ENCODE measurements at places on chromosomes 16 and 17.

DNA sequence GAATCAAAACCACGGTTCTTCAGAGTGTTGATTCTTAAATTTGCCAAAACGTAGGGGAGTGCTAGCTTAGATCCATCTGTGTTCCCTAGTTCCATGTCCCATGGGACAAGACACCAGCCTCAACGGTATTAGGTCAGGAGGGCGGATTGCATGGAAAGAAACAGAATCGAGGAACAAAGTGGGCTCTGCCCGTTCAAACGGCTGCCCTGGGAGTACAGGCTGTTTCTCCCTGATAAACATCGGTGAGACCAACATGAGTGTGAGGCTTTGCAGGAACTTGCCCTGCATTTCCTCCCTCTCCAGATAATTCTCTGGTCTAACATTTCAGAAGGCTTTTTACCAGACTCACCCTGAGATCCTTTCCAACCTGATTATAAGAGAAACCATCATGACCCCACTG is 82.2 kb downstream of the MRM3 start:
- no peak for DNase-seq

- no peak for DNase-seq
These were observed 6.8 kb upstream of the ITGAD start for GRCh38 chr16:31386157-31386984.

GRCh38 chr16:62022688-62023087 is 13.6 kb downstream of the CDH8 start:
- DNase-seq: no peak

DNA sequence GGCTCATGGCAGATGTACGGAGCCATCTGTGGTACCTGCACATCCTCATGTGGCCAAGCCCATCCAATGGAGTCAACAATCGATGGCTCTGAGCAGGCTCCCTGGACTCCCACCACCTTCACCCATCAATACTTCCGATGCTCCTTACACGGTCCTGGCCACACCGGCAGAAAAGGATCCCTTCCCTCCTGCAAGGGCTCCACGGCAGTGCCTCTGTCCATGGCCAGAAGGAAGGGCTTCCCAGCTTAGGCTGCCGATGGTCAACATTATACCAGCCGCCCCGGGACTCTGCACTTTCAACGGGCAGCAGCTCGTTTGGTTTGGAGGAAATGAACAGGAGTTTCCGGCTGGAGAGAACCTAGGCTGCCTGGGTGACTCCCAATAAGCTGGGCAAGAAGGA is 13.2 kb downstream of the SLX4 start:
- DNase-seq: no peak

DNA sequence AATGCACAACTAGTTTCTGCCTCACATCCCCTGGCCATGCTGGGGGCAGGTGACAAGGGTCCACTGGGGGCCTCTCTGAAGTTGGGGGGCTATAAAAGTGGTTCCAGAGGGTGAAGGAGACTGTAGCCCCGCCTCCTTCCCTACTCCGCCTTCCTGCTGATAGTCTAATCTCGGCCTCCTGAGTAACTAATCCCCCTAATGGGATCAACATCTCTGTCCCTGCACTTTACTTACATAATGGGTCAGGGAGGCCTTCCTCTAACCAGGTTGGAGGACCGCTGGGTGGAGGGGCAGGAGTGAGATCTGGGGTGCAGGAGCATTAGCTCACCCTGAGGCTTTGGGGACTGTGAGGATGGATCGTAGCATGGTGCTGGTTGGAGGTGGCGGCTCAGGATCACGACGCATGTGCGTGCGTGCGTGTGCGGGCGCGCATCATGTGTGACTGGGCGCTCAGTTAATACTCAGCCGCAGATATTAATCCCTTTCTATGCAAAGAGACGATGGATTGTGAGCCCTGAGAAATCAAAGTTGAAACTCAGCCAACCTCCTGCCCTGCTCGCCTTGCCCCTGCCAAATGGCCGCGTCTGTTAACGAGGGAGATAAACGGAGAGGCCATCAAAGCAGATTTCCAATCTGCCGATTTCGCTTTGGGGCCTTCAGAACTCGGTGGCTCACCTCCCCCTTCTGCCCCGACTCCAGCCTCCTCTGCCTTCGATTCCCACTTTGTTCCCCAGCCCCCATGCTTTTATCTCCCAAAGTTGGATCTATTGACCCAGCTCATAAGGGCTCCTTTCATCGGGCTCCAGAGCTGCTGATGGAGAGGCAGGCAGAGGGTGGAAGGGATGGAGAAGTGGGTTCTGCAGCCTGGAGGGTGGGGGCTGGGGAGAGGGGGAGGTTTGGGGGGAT is 107.3 kb downstream of the SDK2 start:
- no peak for DNase-seq

DNA sequence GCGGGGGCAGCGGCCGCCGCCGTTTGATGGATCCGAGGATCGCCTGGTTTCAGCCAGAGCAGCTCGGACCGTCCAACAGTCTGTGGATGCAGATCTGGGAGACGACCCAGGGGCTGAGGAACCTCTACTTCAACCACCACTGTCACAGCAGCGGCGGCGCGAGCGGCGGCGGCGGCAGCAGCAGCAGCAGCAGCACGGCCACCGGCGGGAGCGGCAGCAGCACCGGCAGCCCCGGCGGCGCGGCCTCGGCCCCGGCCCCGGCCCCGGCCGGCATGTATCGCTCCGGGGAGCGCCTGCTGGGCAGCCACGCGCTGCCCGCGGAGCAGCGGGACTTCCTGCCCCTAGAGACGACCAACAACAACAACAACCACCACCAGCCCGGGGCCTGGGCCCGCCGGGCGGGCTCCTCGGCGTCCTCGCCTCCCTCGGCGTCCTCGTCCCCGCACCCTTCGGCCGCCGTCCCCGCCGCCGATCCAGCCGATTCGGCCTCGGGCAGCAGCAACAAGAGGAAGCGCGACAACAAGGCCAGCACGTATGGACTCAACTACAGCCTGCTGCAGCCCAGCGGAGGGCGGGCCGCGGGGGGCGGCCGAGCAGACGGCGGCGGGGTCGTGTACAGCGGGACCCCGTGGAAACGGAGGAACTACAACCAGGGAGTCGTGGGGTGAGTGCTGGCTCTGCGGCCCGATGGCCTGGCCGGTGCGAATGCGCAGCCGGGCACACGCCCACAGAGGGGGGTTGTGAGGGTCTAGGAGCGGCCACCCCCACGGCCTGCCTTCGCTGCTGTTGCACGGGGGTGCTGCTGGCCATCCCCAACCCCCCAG is 702 bp downstream of the TENT4B start:
- peak; percentile 62 for DNase-seq

DNA sequence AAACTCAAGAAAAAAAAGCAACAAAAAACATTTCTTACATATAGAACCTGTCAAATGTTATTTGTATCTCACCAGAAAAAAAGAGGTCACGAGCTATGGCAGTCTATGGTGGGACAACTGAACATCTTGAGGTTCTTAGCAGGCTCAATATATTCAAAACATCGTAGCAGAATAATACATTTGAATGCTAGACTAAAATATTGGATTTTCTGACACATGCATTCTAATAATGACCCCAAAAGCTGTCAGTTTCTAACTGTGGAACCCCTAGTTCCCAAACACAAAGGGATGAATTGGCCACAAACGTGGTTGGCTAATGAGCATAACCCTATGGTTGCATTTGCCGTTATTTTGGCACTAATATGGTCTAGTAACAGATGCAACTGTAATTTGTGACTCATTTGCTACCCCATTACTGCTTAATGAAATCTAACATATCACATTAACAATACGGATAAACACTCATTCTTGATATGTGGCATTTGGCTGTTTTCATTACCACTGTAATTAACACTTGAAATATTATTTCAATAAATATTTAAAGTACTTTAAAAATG is 81.2 kb downstream of the TOX3 start:
- DNase-seq: no peak

- no peak for DNase-seq
These were observed 6.3 kb upstream of the ERCC4 start for GRCh38 chr16:13913374-13914292.

DNA sequence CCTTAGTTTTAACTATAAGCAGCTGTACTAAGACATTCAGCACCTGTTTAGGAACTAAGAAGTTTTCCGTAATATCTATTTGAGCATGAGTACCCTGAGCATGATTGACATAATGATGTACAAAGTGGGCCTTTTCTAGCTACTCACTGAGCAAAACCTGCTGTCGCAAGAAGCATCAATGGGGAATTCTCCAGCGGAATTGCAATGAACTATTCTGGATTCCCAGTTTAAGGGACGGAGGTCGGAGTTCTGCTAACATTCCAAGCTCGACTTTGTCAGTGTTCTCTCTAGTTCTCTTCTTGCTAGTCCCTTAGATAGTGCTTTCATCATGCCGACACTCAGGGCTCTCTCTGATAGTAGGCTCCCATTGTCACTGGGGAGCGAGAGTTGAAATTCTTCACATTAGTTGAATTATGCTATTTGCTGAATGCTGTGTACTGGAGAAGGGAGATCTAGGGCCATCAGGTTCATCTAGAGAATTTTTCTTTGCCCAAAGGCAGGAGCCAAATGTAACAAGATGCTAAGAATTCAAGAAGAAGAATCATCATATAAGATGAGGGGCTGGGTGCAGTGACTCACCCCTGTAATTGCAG is 40.2 kb upstream of the MYH2 start:
- DNase-seq: no peak

GRCh38 chr17:2905696-2906501 is 109.7 kb downstream of the RAP1GAP2 start:
- DNase-seq: no peak

GRCh38 chr16:72878301-72879269 is 169.3 kb downstream of the ZFHX3 start:
- no peak for DNase-seq

DNA sequence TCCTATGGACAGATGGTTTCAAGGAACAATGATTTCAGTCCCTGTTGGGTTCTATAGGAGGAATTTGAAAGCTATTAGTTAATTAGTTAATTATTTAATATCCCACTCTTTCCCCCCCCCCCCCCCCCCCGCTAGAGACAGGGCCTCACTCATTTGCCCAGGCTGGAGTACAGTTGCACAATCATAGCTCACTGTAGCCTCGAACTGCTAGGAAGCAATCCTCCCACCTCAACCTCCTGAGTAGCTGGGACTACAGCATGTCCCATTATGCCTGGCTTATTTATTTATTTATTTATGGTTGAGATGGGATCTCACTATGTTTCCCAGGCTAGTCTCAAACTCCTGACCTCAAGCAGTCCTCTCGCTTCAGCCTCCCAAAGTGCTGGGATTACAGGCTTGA is 15.0 kb upstream of the TAT start:
- no peak for DNase-seq

DNA sequence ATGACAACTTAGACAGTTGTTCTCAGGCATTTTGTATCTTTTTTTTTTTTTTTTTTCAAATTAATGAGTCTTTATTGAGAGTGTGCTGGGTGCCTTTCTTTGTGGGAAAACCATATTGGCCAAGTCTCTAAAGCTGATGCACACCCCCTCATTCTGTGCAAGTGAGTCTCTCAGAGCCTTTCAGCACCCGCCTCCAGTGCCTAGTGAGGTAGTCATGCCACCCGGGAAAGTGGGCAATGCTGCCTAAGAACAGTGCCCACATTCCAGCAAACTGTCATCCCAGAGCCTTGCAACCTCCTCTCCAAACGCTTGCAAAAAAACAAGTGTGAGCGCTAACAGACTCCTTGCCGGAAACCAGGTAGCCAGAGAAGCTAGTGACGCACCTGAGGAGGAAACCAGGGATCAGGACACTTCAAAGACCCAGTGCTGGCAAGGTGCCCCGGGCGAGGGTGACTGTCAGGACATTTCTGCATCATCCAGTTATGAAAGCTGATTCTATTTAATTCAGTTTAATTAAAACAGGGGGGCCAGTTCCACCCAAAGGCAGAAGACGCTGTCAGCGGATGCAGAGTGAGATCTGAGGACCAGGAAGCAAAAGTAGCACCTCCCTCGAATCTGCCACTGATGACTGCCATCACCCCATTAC is 34.9 kb downstream of the SMARCE1 start:
- no peak for DNase-seq

DNA sequence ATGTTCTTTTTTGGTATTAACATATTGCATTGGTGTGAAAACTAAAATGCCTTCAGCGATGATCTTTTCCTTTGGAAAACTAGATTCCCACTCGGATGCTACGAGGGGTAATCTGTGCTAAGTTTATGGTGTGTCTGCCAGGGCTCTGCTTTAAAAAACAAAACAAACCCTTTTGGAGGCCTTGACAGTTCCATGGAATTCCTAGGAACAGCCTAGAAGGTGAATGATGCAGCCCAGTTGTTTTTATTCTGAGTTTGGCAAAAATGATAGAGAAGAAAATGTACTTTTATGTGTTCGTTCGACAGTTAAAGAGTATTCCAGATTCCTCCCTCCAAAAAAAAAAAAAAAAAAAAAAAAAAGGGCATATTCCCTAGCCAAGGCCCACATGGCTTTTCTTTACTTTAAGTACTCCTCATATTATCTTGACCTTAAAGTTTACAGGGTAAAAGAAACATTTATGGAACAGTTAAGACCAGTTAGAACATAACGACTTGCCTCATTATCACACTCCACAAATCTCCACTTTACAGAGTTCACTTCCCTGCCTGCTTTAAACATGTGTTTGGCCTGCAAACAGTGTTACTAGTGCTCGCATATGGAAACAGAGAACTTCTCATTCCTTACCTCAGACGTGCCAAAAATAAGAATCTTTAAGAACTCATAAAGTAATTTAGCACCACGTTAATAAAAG is 159.1 kb downstream of the WWOX start:
- no peak for DNase-seq

GRCh38 chr16:29811896-29812665 is at the start of gene PRRT2:
Gene PRRT2 (plus strand): TSS chr16:29812193. CDS start chr16:29813055, 862 bp downstream.
- DNase-seq: peak; percentile 69

- no peak for DNase-seq
These were observed 1.5 kb downstream of the KRT16 start for GRCh38 chr17:41610965-41611640.
